ENCODE measurements at places on chromosomes 6 and 20.

DNA sequence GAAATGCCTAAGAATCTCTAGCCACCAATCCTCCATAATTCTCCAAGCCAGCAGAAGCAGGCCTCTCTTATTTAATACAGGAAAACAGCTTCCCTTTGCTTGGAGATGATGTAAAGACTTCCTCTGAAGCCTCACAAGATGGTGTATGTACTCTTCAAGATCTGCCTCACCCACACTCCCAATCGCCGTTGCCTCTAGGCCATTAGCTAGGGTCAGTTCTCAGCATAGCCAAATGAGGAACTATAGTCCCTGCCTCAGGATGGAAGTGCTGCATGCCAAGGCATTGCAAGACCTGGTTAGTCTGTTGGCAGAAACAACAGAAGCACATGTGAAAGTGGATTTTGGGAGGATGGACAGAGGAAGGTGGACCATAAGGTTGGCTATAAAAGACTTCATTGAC is 139.1 kb downstream of the SCML4 start:
- DNase-seq: no peak

DNA sequence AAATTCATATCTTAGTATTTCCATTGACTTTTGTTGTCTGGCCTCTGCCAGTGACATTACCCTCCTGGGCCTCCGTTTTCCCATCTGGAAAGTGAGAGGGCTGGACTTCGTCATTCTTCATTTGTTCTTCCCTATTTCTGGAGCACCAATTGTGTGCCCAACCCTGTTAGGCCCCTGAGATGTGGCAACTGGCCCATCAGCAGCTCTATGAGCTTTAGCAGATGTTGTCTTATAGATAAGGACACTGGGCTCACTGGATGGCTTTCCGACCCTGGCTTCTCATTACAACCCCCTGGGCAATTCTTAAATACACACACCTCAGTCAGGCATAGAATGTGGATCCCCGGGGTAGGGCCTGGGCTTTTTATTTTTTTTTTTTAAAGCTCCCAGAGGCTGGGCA is 14.7 kb downstream of the PABPC1L start:
- DNase-seq: no peak

GRCh38 chr6:36333931-36334725 is 2.6 kb downstream of the BNIP5 start:
- DNase-seq: no peak

- no peak for DNase-seq
Measured at GRCh38 chr6:168015482-168016175, 18.2 kb downstream of the KIF25 start.

DNA sequence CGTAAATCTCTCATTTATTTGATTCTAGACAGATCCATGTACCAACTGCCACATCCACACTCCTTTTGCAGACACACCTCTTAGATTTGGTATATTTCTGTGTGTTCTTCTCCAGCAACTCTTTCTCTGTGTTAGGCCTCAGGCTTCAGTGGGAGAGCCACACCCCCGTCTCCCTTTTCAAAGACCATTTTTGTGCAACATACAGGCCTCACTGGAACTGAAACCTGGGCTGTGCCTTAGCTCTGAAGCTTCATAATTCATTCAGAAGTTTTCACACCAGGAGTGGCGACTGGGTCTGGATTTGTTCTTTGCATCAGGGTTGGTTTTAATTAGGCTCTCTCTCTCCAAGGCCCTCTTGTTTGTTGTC is 170.2 kb downstream of the THBS2 start:
- DNase-seq: no peak

GRCh38 chr6:85273046-85273445 is 176.8 kb upstream of the NT5E start:
- DNase-seq: no peak

All from nucleus accumbens (tissue), 56 donors.